Daoy (cell line): ENCODE measurements at places on chromosomes 2 and 18. TPM values are rescaled to one million over a fixed set of nuclear protein-coding genes. Genes with fewer than 3 reads are reported as not detected.

GKN2 gene
- total RNA-seq: 0.06 TPM in 1 of 2 replicates, not detected in the other

RAB6C gene
- not detected in 2 replicates for total RNA-seq

GRCh38 chr18:10546557-10547300 is 20.9 kb downstream of the NAPG start:
- no peak for DNase-seq

DNA sequence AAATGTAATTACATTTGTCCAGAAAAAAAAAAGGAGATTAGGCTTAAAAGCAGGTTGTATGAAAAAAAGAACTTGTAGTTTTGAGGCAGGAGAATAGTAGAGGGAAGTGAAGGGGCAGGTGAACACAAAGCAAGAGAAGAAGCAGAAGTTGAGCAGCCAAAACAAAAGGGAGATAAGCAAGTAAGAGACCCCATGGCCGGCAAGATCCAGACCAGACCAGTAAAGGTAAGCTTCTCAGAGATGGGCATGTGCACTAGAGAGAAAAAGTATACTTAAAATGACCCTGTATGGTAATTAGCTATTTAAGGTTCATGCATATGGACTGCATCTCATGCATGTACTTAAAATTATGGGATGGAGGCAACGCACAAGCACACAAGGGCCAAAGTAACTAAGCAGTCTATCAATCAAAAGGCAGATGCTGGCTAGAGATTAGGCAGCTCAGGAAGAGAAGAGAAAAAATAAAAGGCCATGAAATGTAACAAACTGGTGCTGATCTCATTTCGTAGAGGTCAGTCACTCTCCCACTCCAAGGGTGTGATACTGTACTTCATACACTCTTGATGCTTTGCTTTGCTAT is 9.7 kb downstream of the SIGLEC15 start:
- no peak for DNase-seq

LAMA3 gene
- 1.4 and 5.9 TPM in 2 replicates for total RNA-seq
